ENCODE measurements at places on chromosomes 4 and X.

DNA sequence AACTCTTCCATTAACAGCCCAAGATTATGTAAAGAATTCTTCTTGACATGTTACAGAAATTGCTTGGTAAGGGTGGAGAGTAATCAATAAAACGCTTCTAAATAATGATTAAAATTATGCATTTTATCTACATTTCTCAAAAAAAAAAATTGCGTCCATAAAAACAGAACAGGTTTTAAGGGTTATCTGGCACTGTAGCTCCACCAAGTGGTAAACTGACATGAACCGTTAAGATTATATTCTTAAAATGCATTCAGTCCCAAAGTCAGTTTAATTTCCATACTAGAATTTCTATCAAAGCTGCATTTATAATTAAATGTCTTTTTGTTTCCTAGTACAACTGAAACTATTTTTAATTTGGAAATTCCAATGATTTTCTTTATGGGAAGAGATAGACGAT lies 214.0 kb upstream of the UGT8 start:
- no peak for DNase-seq

- DNase-seq = no peak
Observed at GRCh38 chr4:80243274-80244018, 23.0 kb upstream of the FGF5 start.

DNA sequence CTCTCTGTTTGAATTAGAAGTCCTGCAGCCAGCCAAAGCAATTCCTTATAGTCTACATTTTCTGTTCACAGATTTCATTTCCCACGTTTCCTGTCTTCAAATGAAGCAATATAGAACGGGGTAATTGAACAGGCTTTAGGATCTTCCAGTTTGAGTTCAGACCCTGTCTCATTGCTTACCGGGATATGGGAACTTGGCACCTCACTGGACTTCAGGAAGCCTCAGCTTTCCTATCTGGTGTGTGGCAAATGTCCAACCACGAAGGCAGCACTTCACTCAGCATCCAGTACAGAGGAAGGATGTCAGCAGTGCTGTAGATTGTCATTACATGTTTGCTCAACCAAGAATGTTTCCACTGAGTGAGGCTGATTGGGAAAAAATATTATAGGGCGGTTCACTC lies 271.1 kb upstream of the ZFP42 start:
- DNase-seq = no peak

DNA sequence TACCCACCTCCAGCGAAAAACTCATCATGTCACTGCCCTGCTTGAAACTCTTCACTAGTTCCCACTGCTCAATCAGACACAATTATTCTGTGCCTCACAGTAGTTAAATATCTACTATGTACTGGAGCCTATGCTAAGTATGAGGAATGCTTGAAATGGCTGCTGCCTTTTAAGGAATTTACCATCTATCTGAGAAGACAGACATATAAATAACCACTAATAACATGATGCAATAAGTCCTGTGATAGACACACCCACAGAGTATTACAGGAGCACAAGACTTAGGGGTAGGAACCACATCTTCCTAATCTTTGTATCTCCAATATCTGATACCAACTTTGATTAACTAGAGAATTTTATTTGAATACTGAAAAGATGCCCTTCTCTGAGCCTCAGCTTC lies 21.1 kb downstream of the SLC25A53 start:
- no peak for DNase-seq

DNA sequence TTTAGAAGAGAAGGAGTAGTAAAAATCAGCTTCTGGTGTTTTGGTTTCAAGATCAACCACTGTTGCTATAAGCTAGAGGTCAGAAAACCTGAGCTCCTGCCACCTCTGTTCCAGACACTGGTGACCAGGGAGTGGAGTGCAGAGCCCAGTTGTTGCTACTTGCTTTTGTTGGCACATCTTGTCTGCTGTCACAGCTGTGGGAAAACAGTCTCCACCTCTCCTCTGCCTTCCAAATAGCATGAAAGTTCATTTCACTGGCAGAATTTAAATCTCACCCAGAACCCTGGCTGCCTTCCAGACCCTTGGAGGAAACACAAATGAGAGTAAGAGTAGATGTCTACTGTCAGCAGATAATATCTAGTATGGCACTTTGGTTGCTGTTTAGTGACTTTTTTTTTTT lies 297.5 kb upstream of the KLF3 start:
- no peak for DNase-seq

DNA sequence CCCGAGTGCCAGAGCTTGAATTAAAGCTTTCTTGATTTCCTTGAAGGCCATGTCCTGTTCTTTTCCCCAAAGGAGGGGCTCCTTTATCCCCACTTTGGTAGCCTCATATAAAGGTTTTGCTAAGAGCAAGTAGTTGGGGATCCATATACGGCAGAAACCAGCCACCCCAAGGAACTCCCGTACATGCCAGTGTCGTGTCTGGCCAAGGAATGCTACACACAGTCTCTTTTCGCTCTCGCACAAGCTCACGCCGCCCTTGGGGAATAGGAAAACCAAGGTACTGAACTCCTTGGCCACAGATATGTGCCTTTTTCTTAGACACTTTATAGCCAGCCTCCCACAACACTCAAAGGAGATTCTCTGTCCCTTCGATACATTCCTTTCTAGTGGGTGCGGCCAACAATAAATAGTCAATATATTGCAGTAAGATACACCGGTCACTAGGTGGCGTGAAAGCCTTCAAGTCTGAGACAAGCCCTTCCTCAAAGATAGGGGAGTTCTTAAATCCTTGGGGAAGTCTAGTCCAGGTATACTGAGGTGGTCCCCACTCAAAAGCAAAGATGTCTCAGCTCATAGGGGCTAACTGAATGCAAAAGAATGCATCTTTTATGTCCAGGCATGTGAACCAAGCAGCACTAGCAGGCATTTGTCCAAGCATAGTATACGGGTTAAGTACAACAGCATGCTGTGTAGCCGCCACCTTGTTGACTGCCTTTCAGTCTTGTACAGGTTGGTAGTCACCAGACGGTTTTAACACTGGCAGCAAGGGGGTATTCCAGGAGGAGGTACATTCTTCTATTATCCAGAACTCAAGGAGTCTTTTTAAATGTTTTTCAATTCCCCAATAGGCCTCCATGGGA lies 57.8 kb upstream of the XAGE1B start:
- peak; percentile 4 for DNase-seq

DNA sequence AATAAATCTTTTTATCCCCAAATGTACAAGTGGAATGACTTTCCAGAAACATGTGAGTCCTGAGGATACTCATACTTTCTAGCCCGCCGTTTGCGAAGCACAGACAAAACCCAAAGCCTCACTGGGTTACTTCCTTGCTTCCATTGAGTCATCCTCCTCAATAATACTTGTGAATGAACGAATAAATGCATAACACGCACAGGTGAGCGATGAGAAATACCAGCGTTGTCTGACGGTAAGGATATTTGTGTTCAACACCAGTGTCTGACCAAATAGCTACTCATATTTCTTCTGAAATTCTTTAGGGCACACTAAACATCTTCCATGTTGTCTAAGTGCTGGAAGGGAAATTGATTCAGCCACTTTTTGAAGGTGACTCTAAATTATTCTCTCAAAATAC lies 36.0 kb downstream of the CCNG2 start:
- no peak for DNase-seq

GRCh38 chrX:76802708-76803107 lies 375.2 kb downstream of the MAGEE1 start:
- no peak for DNase-seq

GRCh38 chr4:68466751-68467150 lies 19.5 kb downstream of the TMPRSS11E start:
- no peak for DNase-seq

- DNase-seq = no peak
Observed at GRCh38 chr4:150265806-150266205, 187.6 kb downstream of the DCLK2 start.

DNA sequence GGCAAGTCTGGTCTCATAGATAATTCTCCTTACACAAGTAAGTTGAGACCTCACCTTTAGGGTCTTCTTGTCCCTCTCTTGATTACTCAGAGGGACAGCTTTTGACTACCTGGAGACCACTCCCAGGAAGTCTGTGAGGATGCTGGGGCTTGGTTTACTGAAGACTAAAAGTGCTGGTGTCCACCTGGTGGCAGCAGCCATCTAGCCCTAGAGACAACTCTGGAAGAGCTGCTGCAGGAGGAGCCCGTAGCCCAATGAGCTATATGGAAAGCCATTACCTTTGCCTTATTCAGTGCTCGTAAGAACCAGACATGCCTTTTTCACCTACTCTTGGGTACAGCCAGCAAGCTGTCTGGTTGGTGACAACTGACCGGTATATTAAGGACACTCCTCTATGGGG lies 7.3 kb downstream of the FGFBP2 start:
- DNase-seq = no peak

- no peak for DNase-seq
Observed at GRCh38 chr4:95510145-95510544, 38.6 kb downstream of the UNC5C start.

DNA sequence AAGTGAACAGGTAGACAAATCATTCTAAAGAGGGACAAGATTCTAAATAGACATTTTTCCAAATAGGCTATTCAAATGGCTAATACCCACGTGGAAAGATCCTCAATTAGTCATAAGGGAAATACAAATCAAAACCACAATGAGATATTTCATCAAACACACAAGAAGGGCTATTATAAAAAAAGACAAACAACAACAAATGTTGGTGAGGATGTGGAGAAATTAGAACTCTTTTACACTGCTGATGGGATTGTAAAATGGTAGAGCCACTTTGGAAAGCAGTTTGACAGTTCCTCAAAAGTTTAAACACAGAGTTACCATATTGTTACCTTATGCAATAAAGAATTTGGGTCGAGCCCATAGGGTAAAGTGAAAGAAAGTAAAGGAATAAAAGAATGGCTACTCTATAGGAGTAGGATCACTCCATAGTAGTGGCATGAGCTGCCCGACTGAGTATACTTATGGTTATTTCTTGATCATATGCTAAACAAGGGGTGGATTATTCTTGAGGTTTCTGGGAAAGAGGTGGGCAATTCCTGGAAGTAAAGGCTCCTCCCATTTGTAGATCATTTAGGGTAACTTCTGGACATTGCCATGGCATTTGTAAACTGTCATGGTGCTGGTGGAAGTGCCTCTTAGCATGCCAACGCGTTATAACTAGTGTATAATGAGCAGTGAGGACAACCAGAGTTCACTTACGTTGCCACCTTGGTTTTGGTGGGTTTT lies 58.9 kb upstream of the FAM9C start:
- DNase-seq = no peak

DNA sequence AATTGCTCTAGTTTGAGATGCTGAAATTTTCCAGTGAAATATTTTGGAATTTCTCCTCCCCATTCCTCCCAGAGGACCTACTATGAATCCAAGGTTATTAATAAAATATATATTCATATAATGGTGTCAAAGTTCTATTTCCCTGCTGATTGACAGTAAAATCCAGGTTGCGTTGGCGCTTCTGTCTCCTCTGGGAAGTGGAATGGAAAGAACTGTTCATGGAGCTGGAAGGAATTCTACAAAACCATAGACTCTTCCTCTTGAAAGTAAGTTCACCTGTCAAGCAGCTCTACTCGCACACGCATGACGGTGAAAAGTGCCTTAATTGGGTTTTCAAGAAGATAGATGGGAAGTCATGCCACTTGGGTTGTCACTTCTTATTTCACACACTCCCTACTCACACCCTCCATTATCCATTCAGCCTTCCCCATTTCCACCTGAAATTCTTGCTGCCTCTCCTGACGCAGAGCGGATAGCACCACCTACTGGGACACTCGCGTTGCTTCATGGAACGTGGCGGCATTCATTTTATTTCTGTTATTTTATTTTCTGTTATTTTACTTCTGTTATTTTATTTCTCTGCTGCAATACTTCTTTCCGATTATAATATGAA lies 351.6 kb downstream of the NLGN4X start:
- no peak for DNase-seq

- DNase-seq = no peak
Observed at GRCh38 chr4:15253349-15253748, 174.5 kb upstream of the C1QTNF7 start.

GRCh38 chrX:155027509-155028066 lies 944 bp downstream of the FUNDC2 start:
- no peak for DNase-seq

- DNase-seq = no peak
Observed at GRCh38 chr4:59728496-59728895, 1471.6 kb upstream of the ADGRL3 start.

DNA sequence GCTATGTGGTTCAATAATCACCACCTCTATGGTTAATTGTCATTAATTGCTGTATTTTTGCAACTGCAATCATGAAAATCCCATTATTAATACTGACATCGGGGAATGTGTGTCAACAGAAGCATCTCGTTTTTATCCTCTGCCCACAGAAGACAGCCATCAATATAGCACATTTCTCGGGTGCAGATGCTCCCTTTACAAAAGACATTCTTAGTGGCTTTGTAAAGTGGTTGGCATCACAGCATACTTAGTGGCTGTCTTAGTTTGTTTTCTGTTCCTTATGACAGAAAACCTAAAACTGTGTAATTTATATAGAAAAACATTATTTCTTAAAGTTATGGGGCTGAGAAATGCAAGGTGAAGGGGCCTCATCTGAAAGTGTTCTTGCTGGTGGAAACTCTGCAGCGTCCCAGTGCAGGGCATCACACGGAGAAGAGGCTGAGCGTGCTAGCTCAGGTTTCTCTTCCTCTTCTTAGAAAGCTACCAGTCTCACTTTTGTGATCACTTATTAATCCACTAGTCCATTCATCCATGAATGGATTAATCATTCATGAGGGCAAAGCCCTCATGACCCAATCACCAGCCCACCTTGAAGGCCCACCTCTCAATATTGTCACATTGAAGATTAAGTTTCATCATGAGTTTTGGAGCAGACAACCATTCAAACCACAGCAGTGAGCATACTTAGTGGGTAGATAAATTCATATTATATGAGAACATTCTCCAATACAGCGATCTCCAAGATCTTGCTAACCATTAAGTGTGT lies 1067.7 kb upstream of the PABPC4L start:
- no peak for DNase-seq

GRCh38 chr4:39820186-39820585 lies 122.2 kb downstream of the UBE2K start:
- DNase-seq = no peak

GRCh38 chrX:275967-276580 lies 5.1 kb upstream of the PLCXD1 start:
- peak; percentile 41 for DNase-seq

- peak; percentile 19 for DNase-seq
Observed at GRCh38 chrX:8783097-8783713, 18.0 kb downstream of the FAM9A start.

GRCh38 chr4:16337936-16338335 lies 111.7 kb upstream of the TAPT1 start:
- no peak for DNase-seq

All from T-helper 9 cell (primary cell).